ENCODE measurements at places on chromosomes 6 and 20.

DNA sequence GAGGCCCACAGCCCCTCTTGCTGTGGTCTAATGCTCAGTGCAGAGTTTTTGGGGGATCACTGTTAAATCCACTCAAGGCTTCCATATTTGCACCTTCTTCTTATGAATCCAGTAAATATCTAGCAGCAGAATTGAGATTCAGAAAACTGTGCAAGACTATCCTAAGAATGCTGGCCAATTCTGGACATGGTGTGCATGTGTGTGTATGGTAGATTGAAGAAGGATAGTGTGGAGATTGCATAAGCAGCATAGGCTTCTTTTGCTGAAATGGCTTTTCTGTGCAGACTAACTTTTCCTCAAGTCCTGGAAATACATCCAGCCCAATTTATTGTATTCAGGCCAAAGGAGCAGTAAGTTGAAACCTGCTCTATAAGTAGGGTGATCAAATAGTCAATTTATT lies 39.7 kb downstream of the FBXO9 start:
- no peak for DNase-seq

DNA sequence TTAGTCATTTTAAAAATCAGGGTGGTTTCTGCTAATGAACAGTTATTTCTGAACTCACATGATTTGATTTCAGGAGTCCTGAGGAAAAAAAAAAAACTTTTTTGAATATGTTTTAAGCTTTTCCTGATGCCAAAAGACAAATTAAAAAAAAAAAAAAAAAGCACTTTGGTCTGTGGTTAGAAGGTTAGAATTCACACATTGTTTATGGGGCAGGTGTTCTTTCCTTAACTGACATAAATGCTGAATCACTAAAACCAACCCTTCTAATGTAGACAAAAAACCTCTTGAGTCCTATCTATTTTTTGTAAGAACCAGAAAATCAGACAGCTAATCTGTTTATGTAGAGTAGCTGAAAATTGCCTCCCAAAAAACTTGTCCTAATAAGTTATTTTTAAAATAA lies 20.4 kb downstream of the THEMIS start:
- DNase-seq: no peak

DNA sequence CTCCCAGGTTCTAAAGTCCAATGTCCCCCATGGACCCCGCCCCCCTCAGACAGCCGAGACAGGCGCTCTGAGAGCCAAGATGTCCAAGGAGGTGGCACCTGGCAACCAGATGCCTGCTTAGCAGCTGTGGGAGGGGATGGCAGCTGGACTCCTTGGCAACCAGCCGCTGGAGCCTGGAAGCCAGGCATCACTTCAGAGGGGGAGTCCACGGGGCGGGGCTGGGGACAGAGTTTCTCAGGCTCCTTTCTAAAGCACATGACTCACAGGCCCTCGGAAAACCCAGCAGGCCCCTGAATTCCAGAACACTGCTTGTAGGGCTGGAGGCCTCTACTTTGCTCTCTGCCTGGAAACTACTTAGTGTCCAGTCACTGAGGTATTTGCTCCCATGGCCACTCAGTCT lies 51.5 kb downstream of the PREX1 start:
- no peak for DNase-seq

GRCh38 chr20:7540923-7541322 lies 399.3 kb downstream of the HAO1 start:
- DNase-seq: no peak

GRCh38 chr6:18962361-18962905 lies 575.3 kb downstream of the RNF144B start:
- no peak for DNase-seq

- DNase-seq: no peak
Measured at GRCh38 chr6:1860756-1861348, 251.1 kb downstream of the FOXC1 start.

GRCh38 chr20:49032455-49032854 lies 13.7 kb upstream of the CSE1L start:
- no peak for DNase-seq

GRCh38 chr6:79494841-79495240 lies 42.4 kb downstream of the LCA5 start:
- DNase-seq: no peak

GRCh38 chr20:22887796-22888195 lies 147.3 kb upstream of the SSTR4 start:
- no peak for DNase-seq

GRCh38 chr6:56752009-56752408 lies 109.3 kb upstream of the DST start:
- DNase-seq: no peak

DNA sequence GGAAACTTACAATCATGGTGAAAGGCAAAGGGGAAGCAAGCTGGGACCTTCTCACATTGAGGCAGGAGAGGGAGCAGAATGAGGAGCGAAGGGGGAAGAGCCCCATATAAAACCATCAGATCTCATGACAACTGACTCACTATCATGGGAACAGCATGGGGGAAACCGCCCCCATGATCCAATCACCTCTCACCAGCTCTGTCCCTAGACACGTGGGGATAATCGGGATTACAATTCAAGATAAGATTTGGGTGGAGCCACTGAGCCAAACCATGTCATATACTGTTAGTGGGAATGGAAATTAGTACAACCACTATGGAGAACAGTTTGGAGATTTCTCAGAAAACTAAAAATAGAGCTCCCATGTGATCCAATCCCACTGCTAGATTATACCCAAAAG lies 163.7 kb downstream of the MANEA start:
- no peak for DNase-seq

- DNase-seq: no peak
Measured at GRCh38 chr6:71481801-71482200, 193.2 kb downstream of the OGFRL1 start.

- DNase-seq: no peak
Measured at GRCh38 chr6:144215402-144215931, 65.2 kb downstream of the STX11 start.

- DNase-seq: no peak
Measured at GRCh38 chr20:59866338-59866737, 67.1 kb downstream of the SYCP2 start.

- no peak for DNase-seq
Measured at GRCh38 chr20:48689388-48689787, 138.4 kb downstream of the PREX1 start.

DNA sequence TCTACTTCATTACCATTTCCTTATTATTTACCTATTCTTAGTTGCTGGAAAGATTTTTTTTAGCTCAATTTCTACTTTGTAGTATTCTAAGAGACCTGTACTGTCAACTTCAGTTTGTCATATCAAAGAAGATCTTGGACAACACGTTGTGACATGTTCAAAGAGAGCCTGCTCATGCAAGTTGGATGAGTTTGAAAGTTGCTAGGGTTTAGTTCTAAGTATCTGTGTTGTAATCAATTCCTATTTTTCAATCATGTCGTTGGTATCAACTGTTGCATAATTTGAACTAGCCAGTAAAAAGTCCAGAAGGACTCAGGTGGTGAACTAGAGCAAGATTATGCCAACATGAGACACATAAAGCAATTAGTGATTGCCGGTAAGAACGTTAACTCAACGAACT lies 30.2 kb downstream of the PKIB start:
- no peak for DNase-seq

DNA sequence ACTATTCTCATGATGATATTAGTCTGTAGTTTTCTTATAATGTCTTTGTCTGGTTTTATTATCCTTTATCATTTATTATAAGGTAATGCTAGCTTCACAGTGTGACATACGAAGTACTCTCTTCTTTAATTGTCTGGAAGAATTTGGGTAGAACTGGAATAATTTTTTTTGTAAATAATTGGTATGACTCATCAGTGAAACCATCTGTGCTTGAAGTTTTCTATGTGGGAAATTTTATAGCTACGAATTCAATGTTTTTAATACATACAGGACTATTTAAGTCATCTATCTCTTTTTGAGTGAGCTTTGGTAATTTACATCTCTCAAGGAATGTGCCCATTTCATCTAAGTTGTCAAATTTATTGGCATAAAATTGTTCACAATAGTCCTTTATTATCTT lies 86.3 kb downstream of the SOD2 start:
- DNase-seq: no peak
